ENCODE measurements at places on chromosomes 1 and 21.
A peak's percentile ranks its signal among the peaks of the same experiment; 100 is the strongest.

GRCh38 chr1:111172463-111172862, 28.0 kb downstream of the DENND2D start:
- no peak for DNase-seq

GRCh38 chr1:154325583-154326545, 539 bp downstream of the ATP8B2 start:
- no peak for DNase-seq

DNA sequence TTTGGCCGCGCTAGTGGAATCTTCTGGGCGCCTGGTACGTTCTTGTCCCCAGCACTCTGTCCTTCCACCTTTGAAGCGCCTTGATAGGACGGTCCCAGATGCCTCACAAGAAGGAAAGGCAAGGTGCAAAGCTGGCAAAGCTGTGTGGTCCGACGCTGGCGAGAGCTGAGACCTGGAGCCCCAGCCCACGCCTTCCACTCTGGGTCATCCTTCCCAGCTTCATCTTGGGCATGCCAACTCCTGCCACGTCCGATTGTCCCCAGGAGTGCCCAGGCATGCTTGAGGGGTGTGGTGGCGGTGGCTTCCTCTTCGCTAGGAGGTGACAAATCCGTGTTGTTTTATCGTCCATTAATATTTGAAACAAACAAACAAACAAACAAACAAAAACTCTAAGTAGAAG, 123.9 kb upstream of the DPYD start:
- DNase-seq = no peak

- DNase-seq = peak; percentile 18
Observed at GRCh38 chr1:32400876-32401631, 6.8 kb upstream of the BSDC1 start.

DNA sequence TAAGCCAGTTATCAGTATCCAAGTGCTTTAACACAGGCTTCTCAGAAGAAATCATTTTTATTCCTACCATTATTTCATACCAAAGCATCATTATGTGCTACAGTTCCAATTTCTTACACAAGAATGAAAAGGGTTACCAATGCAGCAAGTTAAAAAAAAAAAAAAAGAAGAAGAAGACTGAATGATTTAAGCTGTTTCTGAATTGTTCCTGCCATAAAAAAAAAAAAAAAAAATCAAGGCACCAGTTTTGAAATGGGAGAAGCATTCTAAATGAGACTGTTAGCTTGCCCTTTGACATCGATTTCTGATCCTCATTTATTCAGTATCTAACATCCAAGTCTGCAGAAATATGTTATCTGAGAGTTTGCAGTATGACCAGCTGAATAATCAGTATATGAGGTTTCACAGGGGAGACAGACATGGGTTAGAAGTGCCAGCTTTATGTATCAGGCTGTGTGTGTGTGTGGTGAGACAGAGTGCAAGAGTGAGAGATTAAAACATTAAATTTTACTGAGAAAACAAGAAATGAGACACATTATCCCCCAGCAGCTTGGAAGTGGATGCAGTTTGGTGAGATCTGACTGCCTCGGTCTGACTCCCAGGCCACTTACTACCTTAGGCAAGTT, 105.8 kb downstream of the COLGALT2 start:
- DNase-seq = no peak

All from stimulated activated CD8-positive, alpha-beta memory T cell treated with anti-CD3 and anti-CD28 coated beads, Interleukin-15, amount 100 ng/mL, for 48 hours (primary cell).